ENCODE measurements at places on chromosomes 16 and 17. TPM values are rescaled to one million over a fixed set of nuclear protein-coding genes. Genes with fewer than 3 reads are reported as not detected.

Gene CD300H
- not detected for total RNA-seq

Gene GPR179
- under 0.01 TPM for total RNA-seq

Gene DLX3
- not detected for total RNA-seq

Gene KIF18B
- not detected for total RNA-seq

Gene RBFOX1
- not detected for total RNA-seq

Gene SCARF1
- total RNA-seq, result 0.53 TPM

Gene GINS2
- total RNA-seq, result 2.0 TPM
